ENCODE measurements at places on chromosomes 6 and 20.

GRCh38 chr20:3398681-3399252, 8.7 kb downstream of the DNAAF9 start:
- no peaks in the 10 kb centered on the region for H3K27me3 ChIP-seq
- no peak for DNase-seq
- no peaks in the 10 kb centered on the region for H3K4me1 ChIP-seq

- H3K36me3 ChIP-seq: peaks cover 49% of the 10 kb centered on the region
- H3K27ac ChIP-seq: peak within 1 kb of the TSS; percentile 81
- H3K4me1 ChIP-seq: peaks cover 51% of the 10 kb centered on the region
- no peaks in the 10 kb centered on the region for H3K27me3 ChIP-seq
- peak; percentile 82 for DNase-seq
Observed at GRCh38 chr20:33674294-33675135, at the start of gene NECAB3. Gene NECAB3, minus strand, starts transcription at chr20:33674428. Its CDS starts 76 bp downstream, at chr20:33674352.

DNA sequence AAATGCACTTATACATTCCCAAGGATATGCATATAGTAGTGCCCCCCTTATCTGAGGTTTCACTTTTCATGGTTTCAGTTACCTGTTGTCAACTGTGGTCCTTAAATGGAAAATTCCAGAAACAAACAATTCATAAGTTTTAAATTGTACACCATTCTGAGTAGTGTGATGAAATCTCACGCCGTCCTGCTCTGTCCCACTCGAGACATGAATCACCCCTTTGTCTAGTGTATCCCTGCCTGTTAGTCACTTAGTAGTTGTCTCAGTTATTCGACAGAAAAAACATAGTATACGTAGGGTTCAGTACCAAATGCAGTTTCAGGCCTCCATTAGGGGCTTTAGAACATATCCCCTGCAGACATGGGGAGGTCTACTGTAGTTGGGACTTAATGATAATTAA, 57.0 kb downstream of the MAP1LC3A start:
- no peak overlapping the region for H3K27ac ChIP-seq
- H3K27me3 ChIP-seq: no peaks in the 10 kb centered on the region
- peak; percentile 36 for DNase-seq

- no peak overlapping the region for H3K27ac ChIP-seq
- DNase-seq: no peak
- no peaks in the 10 kb centered on the region for H3K36me3 ChIP-seq
- no peak overlapping the region for H3K4me3 ChIP-seq
Observed at GRCh38 chr6:111810294-111811131, 62.7 kb downstream of the FYN start.

DNA sequence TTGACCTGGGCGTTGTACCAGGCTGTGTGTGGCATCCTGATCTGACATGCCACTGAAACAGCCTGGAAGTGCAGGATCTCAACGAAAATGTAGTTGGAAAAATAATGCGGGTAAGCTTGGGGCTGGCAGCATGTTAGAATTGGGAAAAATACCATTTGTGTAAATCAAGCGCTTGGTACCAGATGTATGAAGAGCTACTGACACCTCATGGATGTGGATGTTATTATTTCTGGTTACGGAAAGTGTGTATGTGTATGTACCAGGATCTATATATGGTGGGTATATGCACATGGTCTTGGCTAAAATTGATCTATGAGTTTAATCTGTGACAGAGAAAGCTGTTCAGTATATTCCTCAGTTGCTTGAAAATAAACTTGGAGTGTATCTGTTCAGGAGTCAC, 22.7 kb downstream of the HIVEP1 start:
- H3K36me3 ChIP-seq: no peaks in the 10 kb centered on the region
- H3K4me3 ChIP-seq: no peak overlapping the region
- DNase-seq: no peak
- no peaks in the 10 kb centered on the region for H3K27me3 ChIP-seq
- no peak overlapping the region for H3K27ac ChIP-seq

DNA sequence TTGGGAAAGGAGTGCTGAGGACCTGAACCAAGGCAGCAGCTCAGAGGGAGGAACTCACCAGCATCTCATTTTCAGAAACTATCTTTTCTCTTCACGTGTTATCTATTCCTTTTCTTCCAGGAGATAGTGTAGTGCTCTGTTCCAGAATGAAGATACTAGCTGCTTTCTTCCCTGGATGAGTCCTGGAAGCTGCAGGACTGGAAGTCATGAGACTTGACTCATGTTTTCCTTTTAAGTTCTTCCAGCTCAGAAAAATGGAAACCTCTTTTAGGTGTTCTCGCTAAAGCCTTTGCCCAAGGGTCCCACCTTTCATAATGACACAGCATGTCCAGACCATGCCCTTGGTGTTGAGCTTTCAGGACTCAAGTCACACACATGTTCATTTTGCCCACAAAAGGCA, 106.7 kb downstream of the UNC5CL start:
- no peak for DNase-seq
- H3K36me3 ChIP-seq: no peaks in the 10 kb centered on the region
- peaks cover 6% of the 10 kb centered on the region for H3K27me3 ChIP-seq
- H3K27ac ChIP-seq: no peak overlapping the region
- H3K4me3 ChIP-seq: no peak overlapping the region
- H3K4me1 ChIP-seq: peaks cover 11% of the 10 kb centered on the region

GRCh38 chr6:10441004-10441654, 26.3 kb upstream of the TFAP2A start:
- peaks cover 17% of the 10 kb centered on the region for H3K4me1 ChIP-seq
- H3K27me3 ChIP-seq: no peaks in the 10 kb centered on the region
- no peak overlapping the region for H3K27ac ChIP-seq
- H3K4me3 ChIP-seq: peak overlapping the region; percentile 11
- no peaks in the 10 kb centered on the region for H3K36me3 ChIP-seq

DNA sequence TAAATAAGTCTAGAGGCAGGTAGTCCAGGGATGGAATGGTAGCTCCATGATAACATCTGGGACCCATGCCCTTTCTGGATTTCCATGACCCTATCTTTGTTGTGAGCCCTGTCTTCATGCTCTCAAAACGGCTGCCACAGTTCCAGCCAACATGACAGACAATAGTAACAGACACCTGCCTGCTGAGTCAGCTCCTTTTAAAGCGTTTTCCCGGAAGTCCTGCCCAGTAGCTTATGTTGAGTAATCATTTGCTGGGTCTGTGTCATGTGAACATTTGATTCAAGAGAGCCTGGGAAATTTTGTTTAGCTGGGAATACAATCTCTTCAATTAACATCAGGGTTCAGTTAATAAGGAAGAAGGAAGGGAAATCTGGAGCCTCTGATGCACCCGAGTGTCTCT, 262.2 kb upstream of the SULF2 start:
- H3K27ac ChIP-seq: no peak overlapping the region
- DNase-seq: no peak
- no peaks in the 10 kb centered on the region for H3K4me1 ChIP-seq
- H3K36me3 ChIP-seq: no peaks in the 10 kb centered on the region
- H3K27me3 ChIP-seq: no peaks in the 10 kb centered on the region
- H3K4me3 ChIP-seq: no peak overlapping the region

Measured in HepG2 (cell line).